IMR-90 (cell line): ENCODE measurements at places on chromosomes 5 and 9.

DNA sequence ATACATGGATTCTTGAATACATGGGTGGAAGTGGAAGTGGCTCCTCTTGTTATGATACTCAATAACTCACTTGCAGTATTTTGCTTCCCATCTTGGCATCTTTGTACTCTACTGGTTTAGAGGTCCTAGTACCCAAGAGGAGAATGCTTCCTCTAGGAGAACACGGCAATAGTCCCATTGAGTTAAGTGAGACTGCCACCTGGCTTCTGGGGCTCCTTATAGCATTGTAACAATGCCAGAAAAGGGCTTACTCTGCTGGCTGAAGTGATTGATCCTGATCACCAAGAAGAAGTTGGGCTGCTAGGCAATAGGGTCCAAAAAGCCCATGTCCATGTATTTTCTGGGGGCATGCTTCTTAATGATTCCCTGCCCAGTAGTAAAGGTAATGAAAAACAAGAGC, 627.6 kb upstream of the SGCD start:
- no peak overlapping the region for H3K4me3 ChIP-seq
- no peaks in the 10 kb centered on the region for H3K4me1 ChIP-seq

- H3K36me3 ChIP-seq = no peaks in the 10 kb centered on the region
- no peak for DNase-seq
- no peaks in the 10 kb centered on the region for H3K4me1 ChIP-seq
- H3K27me3 ChIP-seq = peaks cover 2% of the 10 kb centered on the region; the same call in 1 of the 2 replicates
- H3K4me3 ChIP-seq = no peak overlapping the region
Observed at GRCh38 chr9:34171753-34172535, 6.9 kb upstream of the UBAP1 start.

GRCh38 chr5:137360607-137361006, 138.5 kb downstream of the SPOCK1 start:
- no peaks in the 10 kb centered on the region for H3K36me3 ChIP-seq
- DNase-seq = no peak
- H3K27ac ChIP-seq = no peak overlapping the region
- no peaks in the 10 kb centered on the region for H3K27me3 ChIP-seq
- H3K4me3 ChIP-seq = no peak overlapping the region

GRCh38 chr9:137612741-137613142, 6.1 kb upstream of the EHMT1 start:
- H3K27ac ChIP-seq = peak overlapping the region; percentile 39; the same call in 1 of the 2 replicates
- no peak overlapping the region for H3K4me3 ChIP-seq

GRCh38 chr9:127854184-127854806, at the start of gene ENG:
ENG (minus strand) TSS chr9:127854658; CDS start chr9:127854355, 303 bp downstream.
- H3K4me1 ChIP-seq = peaks cover 11% of the 10 kb centered on the region
- H3K27ac ChIP-seq = peak within 1 kb of the TSS; percentile 87
- DNase-seq = peak; percentile 59
- peak within 1 kb of the TSS; percentile 56 for H3K4me3 ChIP-seq
- H3K36me3 ChIP-seq = peaks cover 17% of the 10 kb centered on the region

- peaks cover 17% of the 10 kb centered on the region for H3K27me3 ChIP-seq
- H3K36me3 ChIP-seq = no peaks in the 10 kb centered on the region
- no peak overlapping the region for H3K27ac ChIP-seq
- no peak overlapping the region for H3K4me3 ChIP-seq
Observed at GRCh38 chr9:34463098-34463900, 4.7 kb downstream of the DNAI1 start.

- H3K27me3 ChIP-seq = no peaks in the 10 kb centered on the region
- no peaks in the 10 kb centered on the region for H3K4me1 ChIP-seq
- no peak overlapping the region for H3K4me3 ChIP-seq
- H3K27ac ChIP-seq = no peak overlapping the region
Observed at GRCh38 chr5:178675922-178676321, 49.1 kb upstream of the CLK4 start.

- H3K36me3 ChIP-seq = no peaks in the 10 kb centered on the region
- DNase-seq = peak; percentile 84
- no peaks in the 10 kb centered on the region for H3K27me3 ChIP-seq
- H3K4me3 ChIP-seq = peak within 1 kb of the TSS; percentile 52
Observed at GRCh38 chr9:5510360-5510931, at the start of gene PDCD1LG2. PDCD1LG2 (plus strand) TSS chr9:5510531; CDS start chr9:5522547, 12,016 bp downstream.

DNA sequence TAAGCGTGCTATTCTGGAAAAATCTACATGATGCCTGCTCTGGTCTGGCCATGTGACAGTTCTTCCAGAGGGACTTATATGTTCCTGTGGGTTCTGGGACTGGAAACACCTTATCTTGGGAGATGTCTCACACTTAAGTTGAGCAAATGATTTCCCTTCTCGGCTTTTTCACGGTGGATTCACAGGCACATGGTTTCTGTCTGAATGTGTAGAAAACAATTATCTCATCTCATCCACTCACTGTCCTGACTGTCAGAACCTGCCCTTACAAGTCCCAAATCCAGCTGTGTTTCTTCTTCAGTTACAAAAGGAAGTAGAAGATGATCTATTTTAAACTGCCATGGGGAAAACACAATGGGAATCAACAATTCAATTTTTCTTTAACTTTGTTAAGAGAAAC, 184.0 kb downstream of the SYK start:
- H3K4me3 ChIP-seq = no peak overlapping the region
- no peaks in the 10 kb centered on the region for H3K36me3 ChIP-seq
- no peaks in the 10 kb centered on the region for H3K27me3 ChIP-seq
- peak overlapping the region; percentile 40; the same call in 1 of the 2 replicates for H3K27ac ChIP-seq
- peak; percentile 25 for DNase-seq
- H3K4me1 ChIP-seq = peaks cover 8% of the 10 kb centered on the region

- H3K27ac ChIP-seq = no peak overlapping the region
- no peaks in the 10 kb centered on the region for H3K36me3 ChIP-seq
- H3K27me3 ChIP-seq = no peaks in the 10 kb centered on the region
Observed at GRCh38 chr5:67050635-67051034, 146.0 kb downstream of the CD180 start.

GRCh38 chr5:178527458-178528307, 62.5 kb downstream of the COL23A1 start:
- no peaks in the 10 kb centered on the region for H3K4me1 ChIP-seq
- H3K4me3 ChIP-seq = no peak overlapping the region
- H3K27me3 ChIP-seq = no peaks in the 10 kb centered on the region
- H3K36me3 ChIP-seq = no peaks in the 10 kb centered on the region
- no peak for DNase-seq
- H3K27ac ChIP-seq = no peak overlapping the region

DNA sequence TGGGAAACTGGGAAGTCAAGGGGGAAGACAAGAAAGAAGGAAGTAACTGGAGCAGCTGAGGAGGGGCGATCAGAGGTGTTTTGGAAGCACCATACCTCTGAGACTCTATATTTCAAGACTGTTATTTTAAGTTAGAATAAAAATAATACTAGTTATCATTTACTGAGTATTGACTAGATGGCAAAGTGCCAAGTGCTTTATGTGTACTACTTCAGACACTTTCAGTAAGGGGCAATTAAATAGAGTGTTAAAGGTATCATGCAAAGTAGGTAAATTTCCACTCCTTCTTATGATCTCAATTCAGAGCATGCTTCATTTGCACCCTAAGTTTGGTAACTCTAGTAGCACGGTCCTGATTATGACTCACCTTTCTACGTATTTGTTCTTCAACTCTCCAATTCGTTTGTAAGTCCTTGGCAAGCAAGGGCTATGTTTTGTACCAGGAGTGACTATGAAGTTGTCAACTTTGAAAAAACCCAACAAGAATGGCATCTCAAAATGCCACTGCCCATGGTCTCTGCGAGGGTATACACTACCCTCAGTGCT, 152.4 kb upstream of the RAPGEF1 start:
- no peak for DNase-seq
- H3K4me3 ChIP-seq = no peak overlapping the region
- peaks cover 13% of the 10 kb centered on the region for H3K4me1 ChIP-seq
- peaks cover 9% of the 10 kb centered on the region for H3K36me3 ChIP-seq

GRCh38 chr9:98254228-98255060, 1.0 kb downstream of the TBC1D2 start:
- peaks cover 30% of the 10 kb centered on the region for H3K4me1 ChIP-seq
- no peak for DNase-seq
- H3K27me3 ChIP-seq = no peaks in the 10 kb centered on the region
- H3K36me3 ChIP-seq = peaks cover 7% of the 10 kb centered on the region; the same call in 1 of the 2 replicates

DNA sequence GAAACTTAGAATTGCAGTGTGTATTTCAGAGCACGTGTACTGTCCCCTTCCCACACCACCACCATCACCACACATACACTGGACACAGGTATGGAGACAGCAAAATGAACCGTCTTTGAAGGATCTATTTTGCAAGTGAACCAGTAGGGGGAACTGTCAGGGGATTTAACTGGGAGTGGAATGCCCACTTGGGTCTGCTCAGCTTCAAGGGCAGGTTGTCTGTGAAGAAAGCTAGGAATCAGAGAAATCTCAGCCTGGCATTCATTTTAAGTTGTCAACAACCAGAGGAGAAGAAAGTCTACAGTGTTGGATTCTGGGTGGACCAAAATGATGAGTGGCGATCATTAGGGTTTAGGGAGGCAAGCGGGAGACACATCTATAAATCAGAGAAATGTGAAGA, 147.0 kb downstream of the DCP2 start:
- no peak for DNase-seq
- H3K27me3 ChIP-seq = no peaks in the 10 kb centered on the region
- peaks cover 11% of the 10 kb centered on the region for H3K4me1 ChIP-seq
- no peak overlapping the region for H3K27ac ChIP-seq
- H3K4me3 ChIP-seq = no peak overlapping the region

DNA sequence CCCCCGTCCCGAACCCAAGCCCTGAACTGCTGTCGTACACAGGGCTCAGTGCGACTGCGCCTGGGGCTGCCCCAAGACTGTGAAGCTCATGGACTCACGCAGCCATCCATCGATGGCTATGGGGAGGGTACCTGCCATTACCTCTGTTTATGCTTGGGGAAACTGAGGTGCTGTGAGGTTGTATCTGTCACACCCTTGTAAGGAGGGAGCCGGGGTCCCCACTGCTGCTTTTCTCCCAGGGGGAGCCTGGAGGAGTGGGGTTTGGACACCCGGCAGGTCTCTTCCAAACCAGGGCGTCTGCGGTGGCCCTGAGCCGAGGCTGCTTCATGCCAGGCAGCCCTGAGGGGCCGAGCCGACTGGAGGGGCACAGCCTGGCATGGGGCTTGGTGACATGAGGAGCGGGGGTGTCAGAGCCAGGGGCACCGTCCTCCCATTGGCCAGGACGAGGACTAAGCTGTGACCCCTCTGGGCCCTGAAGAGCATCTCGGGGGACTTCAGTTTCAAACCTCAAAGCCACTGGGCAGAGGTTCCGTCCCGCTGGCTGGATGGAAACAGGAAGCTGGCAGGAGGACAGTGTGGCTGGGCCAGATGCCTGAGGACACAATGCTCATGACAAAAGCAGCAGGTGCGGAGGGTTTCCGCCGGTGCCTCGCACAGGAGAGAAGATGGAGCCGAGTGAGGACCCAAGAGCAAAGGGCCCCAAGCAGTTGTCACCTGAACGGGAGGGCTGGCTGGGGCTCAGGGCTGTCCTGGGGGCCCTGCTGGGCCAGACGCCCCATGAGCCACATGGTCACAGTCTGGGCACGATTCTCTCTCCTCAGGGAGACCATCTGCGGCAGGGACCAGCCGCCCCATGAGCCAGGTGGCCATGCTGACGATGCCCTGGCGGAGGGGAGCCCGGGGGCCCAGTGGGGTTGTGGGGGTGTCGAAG, 54.4 kb upstream of the EXOC3 start:
- no peaks in the 10 kb centered on the region for H3K27me3 ChIP-seq
- no peak overlapping the region for H3K4me3 ChIP-seq
- H3K4me1 ChIP-seq = peaks cover 10% of the 10 kb centered on the region
- peaks cover 45% of the 10 kb centered on the region for H3K36me3 ChIP-seq

- H3K36me3 ChIP-seq = peaks cover 5% of the 10 kb centered on the region; the same call in 1 of the 2 replicates
- no peak for DNase-seq
- H3K4me1 ChIP-seq = peaks cover 23% of the 10 kb centered on the region
- no peak overlapping the region for H3K27ac ChIP-seq
Observed at GRCh38 chr9:134340475-134341160, 14.4 kb downstream of the RXRA start.

GRCh38 chr9:8647824-8648223, 848.2 kb upstream of the DMAC1 start:
- H3K27ac ChIP-seq = no peak overlapping the region
- no peaks in the 10 kb centered on the region for H3K36me3 ChIP-seq
- DNase-seq = no peak

GRCh38 chr5:1006656-1007071, 1.9 kb upstream of the NKD2 start:
- DNase-seq = no peak
- H3K4me3 ChIP-seq = no peak overlapping the region
- H3K27me3 ChIP-seq = peaks cover 73% of the 10 kb centered on the region

GRCh38 chr9:135324329-135324728, 155.3 kb upstream of the PPP1R26 start:
- DNase-seq = no peak
- H3K27ac ChIP-seq = no peak overlapping the region
- no peaks in the 10 kb centered on the region for H3K27me3 ChIP-seq
- no peaks in the 10 kb centered on the region for H3K4me1 ChIP-seq
- H3K4me3 ChIP-seq = no peak overlapping the region

DNA sequence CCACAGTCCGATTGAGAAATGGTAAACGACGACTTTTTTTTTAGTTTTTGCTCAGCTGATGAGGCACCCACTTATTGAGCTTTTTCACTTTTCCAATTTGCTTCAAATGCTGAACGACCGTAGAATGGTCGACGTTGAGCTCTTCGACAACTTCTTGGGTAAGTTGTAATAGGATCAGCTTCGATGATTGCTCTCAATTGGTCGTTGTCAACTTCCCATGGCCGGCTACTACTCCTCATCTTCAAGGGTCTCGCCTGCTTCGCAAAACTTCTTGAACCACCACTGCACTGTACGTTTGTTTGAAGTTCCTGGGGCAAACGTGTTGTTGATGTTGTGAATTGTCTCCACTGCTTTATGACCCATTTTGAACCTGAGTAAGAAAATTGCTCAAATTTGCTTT, 35.7 kb downstream of the NSD1 start:
- no peak for DNase-seq
- H3K27ac ChIP-seq = no peak overlapping the region
- peaks cover 14% of the 10 kb centered on the region for H3K36me3 ChIP-seq
- no peaks in the 10 kb centered on the region for H3K4me1 ChIP-seq
- no peak overlapping the region for H3K4me3 ChIP-seq

DNA sequence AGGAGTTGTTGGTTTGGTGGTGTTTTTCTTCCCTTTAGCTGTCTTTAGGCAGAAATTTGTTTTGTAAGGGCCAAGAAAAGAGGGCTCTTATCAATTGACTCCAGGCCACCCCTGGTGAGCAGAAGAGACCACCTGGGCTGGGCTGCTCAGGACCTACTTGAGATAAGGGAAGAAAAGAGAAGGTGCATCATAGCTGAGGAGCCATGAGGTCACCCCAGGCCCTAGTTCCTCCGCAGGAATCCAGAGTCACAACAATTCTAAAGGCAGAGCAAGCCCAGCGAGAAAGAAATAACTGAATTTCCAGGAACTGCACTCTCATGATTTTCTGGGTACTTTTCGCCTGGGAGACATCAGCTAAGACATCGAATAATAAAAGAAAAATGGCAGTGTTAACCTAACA, 34.9 kb downstream of the RFK start:
- no peaks in the 10 kb centered on the region for H3K4me1 ChIP-seq
- peaks cover 11% of the 10 kb centered on the region for H3K27me3 ChIP-seq
- no peak for DNase-seq
- no peaks in the 10 kb centered on the region for H3K36me3 ChIP-seq

DNA sequence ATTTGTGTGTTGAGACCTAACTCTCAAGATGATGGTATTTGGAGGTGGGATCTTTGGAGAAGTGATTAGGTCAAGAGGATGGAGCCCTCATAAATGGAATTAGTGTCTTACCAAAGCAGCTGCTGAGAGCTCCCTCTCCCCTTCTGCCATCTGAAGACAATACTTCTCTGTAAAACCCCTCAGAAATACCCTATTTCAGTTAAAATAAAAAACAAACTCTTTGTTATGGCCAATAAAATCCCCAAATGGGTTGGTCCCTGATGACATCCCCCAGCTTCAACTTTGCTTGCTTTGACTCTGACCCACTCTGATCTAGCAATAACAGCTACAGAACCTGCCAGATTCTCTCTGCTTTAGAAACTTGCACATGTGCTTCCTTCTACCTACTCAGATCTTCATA, 100.9 kb downstream of the SNCAIP start:
- H3K36me3 ChIP-seq = no peaks in the 10 kb centered on the region
- no peak overlapping the region for H3K4me3 ChIP-seq
- H3K27ac ChIP-seq = no peak overlapping the region
- H3K27me3 ChIP-seq = no peaks in the 10 kb centered on the region
